T-helper 17 cell (primary cell): ENCODE measurements at places on chromosomes 1 and 21. TPM values are rescaled to one million over a fixed set of nuclear protein-coding genes. Genes with fewer than 3 reads are reported as not detected.

DNA sequence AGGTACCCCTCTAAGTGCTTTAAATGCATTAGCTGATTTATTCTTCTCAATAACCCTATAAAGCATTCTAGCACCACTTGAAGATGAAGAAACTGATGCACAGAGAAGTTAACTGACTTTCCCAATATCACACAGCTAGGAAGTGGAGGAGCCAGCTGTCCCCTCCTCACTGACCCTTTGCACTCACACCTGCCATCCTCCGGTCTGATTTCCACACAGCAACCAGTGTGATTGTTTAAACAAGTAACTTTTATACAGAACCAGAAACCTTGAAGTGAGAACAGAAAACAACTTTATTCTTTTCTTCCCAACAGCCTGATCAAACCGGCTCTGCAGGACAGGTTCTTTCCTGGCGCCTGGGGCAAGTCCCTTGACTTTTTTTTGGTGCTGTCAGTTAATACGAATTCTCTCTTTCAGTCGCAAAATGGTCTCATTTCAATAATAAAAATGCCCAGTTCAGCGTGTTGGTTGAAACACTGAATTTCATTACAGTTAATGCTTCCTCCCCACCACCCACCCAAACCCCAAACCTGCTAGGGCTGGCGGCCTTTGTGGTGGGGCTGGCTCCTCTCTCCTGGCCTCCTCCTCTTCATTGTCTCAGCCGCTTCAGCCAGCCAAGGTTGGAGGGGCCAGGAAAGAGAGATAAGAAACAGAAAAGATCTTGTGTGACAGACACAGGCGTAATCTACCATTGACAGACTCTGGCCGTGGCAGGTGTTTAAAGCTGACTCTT is 26.4 kb upstream of the EEIG2 start:
- no peak for DNase-seq

DNA sequence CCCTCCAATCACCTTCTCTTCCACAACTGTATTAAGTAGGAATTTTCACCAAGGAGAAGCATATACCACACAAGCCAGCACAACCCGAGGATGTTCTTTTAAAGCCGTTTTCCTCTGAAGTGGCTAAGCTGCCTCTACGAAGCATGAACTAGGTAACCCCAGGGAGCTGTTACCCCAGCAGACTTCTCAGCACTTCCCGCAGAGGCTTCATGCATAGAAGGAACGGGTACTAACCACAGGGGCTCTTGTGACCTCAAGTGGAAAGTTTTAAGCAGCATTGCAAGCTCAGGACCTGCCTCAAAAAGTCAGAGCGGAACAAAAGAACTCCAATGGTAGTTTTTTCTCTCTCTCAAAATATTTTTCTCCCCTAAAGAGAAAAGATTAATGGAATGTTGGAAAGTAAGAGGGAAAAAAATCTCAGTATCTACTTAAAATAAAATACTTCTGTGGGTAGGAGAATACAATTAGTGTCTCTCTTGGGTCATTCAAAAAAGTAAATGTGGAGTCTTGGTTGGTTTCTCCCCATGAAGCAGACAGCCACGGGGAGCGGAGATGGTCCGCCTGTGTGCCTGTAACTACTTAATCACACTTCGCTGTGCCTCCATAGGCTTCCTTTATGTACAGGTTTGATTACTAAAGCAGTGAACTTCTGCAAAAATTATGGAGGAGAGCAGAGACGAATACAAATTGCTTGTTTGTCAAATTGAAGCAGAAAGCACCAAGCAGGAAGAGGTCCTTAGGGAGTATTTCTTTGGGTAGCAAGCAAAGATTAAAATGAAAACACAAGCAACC is 40.9 kb downstream of the STX6 start:
- DNase-seq: no peak

DNA sequence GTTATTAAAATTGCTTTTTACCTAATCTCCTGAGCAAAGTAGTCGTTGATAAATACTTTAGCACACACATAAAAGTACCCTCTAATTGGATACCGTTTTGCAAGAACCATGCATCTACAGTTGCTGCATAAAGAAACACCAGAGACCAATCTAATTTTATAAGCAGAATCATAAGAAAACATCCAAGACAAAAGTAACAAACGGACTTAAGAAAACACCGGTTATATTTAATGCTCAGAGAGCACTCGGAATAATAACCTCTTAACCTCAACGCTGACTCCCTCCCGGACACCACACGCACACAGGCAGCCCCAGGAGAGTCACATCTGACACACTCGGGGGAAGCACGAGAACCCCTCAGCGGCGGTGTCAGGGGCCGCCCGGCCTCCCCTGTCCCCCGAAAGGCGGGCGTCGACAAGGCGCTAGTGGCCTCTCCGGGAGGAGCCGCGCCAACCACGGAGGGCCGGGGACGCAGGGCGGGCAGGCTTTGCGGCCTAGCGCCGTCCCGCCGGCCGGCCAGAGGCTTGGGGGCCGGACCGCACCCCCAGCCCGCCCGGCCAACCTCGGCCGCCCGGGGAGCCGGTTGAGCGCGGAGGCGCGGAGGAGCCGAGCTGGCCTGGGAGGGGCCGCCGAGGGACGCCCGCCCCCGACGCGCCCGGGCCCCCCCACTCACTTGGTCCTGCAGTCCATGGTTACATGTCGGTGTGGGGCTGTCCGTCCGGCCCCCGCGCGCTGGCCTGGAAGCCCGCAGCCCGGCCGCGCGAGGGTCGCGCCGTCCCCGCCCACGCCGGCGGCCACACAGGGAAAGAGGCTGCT is 606 bp downstream of the DENND1B start:
- DNase-seq: peak; percentile 35

- DNase-seq: no peak
Observed at GRCh38 chr1:100387657-100388350, 35.5 kb downstream of the CDC14A start.

GRCh38 chr1:247079141-247079874 is 697 bp upstream of the ZNF670 start:
- DNase-seq: no peak

DNA sequence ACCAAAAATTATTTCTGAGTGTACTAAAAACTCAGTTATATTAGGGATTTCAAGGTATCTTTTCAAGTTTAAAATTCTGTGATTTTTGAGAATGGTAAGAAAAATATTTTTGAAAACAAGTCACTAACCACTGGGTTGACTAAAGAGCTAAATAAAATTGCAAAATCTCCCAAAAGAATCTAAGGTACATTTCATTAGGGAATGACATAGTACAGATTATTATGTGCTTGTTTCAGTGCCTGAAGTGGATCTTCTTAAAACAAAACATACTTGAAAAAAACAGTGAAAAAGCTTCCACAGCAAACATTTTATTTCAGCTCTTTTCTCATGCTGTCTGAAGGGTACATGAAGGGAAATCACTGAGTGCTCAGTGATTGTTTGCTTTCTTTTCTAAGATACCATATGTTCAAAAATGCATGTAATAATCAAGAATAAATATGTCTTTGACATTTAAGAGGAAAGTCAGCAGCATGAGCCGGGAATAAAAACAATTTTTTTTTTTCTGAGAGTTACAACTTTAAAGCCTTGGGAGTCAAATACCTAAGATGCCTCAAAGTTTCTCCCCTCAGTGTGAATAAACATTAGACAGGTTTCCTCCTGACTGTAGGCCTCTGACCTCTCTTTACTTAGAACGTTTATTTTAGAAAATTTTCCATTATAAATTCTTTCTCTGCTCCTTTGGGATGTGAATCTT is 200.7 kb downstream of the KCNT2 start:
- no peak for DNase-seq

- no peak for DNase-seq
Observed at GRCh38 chr1:67393737-67394136, 36.5 kb downstream of the SERBP1 start.

DNA sequence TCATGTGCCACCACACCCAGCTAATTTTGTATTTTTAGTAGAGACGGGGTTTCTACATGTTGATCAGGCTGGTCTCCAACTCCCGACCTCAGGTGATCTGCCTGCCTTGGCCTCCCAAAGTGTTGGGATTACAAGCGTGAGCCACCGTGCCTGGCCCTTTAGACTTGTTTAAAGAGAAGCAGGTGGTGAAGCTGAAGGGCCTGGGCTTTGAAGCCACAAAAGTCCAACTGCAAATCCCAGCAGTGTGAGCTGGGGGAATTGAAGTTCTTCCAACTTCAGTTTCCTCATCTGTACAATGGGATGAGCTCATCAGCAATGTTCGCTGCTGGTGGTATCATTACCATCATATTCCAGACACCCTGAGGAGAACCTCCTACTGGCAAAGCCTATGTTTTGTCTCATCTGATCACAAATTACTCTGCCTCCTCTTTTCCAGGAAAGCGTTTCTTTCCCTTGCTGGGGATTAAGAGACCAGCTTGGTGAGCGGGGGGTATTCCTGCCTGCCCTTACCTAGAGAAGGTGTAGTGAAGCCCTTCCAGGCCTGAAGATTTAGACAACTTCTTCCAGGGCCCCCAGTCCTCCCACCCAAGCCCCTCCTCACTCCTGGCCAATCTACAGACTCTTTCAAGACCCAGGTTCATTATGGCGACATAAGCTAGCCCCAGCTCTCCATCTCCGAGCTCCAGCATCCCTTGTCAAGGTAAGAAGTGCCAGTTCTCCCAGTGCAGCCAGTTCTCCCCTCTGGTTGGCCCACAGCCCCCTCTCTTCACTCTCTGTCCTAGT is 2.4 kb upstream of the SHISA4 start:
- no peak for DNase-seq

DNA sequence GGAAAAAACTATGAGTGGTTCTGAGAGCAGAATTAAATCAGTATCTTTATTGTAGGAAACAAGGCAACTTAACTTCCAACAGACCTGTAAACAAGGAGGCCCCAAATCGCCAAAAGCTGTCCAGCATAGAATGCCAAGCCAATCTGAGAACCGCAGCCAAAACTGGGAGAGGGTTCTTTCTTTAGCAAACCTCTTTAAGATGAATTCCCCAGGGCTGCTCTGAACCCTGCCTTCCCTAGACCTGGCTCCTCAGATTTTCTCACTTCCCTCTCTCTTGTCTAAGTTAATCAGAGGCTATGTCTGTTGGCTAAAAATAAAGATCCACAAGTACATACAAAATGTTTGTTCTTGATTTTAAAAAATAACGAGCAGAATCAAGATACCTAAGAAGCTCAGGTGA is 141.4 kb downstream of the SMYD3 start:
- no peak for DNase-seq

DNA sequence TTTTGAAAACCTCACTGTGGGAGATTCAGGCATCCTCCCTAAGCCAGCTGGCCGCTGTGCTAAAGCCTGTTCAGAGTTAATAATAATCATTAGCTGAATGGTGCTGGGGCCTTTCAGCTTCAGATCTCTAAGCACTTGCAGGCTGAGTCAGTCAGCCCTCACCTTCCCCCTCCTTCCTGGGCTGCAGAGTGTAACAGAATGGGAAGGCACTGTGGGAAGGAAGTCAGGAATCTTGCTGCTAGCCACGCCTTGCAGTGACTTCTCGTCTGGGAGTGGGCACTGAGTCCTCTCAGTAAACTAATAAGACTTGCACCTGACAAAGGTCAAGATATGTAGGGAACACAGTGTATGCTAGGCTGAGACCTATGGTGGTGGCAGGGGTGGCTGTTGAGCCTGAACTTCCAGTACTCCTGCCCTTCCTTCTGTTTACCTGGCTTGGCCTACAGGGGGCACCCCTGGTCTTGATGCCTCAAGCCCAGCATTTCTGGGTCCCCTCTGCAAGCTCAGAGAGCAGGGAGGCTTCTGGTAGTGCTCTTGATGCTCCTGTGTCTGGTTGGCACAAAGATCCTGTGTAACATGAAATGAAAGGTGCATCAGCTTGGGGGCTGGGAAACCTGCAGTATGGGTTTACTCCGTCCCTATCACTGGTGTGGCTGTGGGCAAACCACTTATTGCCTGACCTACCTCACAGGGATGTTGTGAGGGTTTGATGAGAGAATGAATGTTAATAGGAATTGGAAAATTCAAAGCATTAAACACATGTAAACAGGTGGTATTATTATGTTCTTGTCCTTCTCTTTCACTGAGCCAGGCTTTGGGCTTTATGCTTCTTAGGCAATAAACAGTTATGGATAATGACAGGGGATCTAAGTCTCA is 6.0 kb downstream of the CYB561D1 start:
- DNase-seq: peak; percentile 28

DNA sequence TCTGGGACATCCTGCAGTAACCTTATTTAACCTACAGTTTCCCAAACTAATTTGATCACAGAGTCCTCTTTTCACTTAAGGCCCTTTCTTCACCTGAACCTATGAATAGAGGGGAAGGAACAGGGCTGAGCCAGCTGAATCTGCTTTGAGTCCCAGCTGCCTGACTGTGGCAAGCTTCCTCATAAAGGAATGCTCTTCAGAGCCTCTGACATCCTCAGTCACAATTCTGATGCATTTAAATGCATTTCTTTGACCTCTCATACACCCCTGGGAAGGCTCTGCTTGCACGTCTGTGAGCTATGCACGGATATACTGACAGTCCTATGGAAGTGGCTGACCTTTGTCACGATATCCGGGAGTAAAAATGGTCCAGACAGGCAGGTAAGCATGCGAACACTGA is 673.1 kb downstream of the SMYD3 start:
- DNase-seq: no peak

GRCh38 chr1:79380078-79380477 is 373.5 kb upstream of the ADGRL4 start:
- no peak for DNase-seq

DNA sequence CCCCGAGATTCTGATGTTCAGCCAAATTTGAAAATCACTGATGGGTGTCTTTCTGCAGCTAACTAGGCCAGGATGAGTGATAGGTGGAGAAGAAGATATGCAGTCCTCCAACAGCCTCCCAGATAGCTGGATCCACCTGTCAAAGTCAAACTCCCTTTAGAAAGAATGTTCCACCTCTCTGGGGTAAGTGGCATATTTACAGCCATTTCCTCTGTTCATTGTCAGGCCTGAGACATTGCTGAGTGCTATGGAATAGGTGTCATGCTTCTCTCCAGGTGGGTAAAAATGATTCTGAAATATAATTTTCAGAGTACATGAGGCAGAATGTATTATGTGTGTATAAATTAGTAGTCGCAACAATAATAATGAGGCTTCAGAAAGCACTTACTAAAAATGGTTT is 316.8 kb downstream of the TTLL7 start:
- no peak for DNase-seq

- no peak for DNase-seq
Observed at GRCh38 chr1:162035241-162035640, 11.6 kb upstream of the OLFML2B start.

GRCh38 chr1:81802457-81802706 is 1.6 kb downstream of the ADGRL2 start:
- DNase-seq: no peak

Gene RHCE
- total RNA-seq: not detected

Gene SPATA46
- total RNA-seq: not detected

Gene GJA9
- not detected for total RNA-seq

Gene TDRD5
- not detected for total RNA-seq

Gene TMEM200B
- total RNA-seq: not detected

Gene FCRL5
- not detected for total RNA-seq
